ENCODE measurements at places on chromosomes 7 and 10. TPM values are rescaled to one million over a fixed set of nuclear protein-coding genes. Genes with fewer than 3 reads are reported as not detected.

The CELF2 gene
- 4.0 TPM for total RNA-seq

The LRIT1 gene
- not detected for total RNA-seq

The NT5C3A gene
- 13.7 TPM for total RNA-seq

The ANKRD61 gene
- total RNA-seq = not detected

The INMT gene
- total RNA-seq = 21.8 TPM

The SOSTDC1 gene
- total RNA-seq = not detected

The CDHR3 gene
- 3.8 TPM for total RNA-seq

The EVX1 gene
- under 0.01 TPM for total RNA-seq

The ITGA8 gene
- 1.3 TPM for total RNA-seq

The CFAP43 gene
- 0.09 TPM for total RNA-seq

The FAM53B gene
- total RNA-seq = 7.8 TPM

The TMEM72 gene
- not detected for total RNA-seq

The GHRHR gene
- not detected for total RNA-seq

The SEMA4G gene
- total RNA-seq = 0.92 TPM

The HERC4 gene
- total RNA-seq = 57.3 TPM

The CYP3A5 gene
- 0.28 TPM for total RNA-seq

The CASTOR2 gene
- 15.1 TPM for total RNA-seq

The HYCC1 gene
- 93.3 TPM for total RNA-seq

The AKR1D1 gene
- total RNA-seq = not detected

The ZMYND11 gene
- 61.0 TPM for total RNA-seq

Data from smooth muscle cell of bladder (primary cell).